NCI-H2171 treated with DMSO at 0.1 percent for 48 hours (cell line): ENCODE measurements at places on chromosomes 13 and 19.

DNA sequence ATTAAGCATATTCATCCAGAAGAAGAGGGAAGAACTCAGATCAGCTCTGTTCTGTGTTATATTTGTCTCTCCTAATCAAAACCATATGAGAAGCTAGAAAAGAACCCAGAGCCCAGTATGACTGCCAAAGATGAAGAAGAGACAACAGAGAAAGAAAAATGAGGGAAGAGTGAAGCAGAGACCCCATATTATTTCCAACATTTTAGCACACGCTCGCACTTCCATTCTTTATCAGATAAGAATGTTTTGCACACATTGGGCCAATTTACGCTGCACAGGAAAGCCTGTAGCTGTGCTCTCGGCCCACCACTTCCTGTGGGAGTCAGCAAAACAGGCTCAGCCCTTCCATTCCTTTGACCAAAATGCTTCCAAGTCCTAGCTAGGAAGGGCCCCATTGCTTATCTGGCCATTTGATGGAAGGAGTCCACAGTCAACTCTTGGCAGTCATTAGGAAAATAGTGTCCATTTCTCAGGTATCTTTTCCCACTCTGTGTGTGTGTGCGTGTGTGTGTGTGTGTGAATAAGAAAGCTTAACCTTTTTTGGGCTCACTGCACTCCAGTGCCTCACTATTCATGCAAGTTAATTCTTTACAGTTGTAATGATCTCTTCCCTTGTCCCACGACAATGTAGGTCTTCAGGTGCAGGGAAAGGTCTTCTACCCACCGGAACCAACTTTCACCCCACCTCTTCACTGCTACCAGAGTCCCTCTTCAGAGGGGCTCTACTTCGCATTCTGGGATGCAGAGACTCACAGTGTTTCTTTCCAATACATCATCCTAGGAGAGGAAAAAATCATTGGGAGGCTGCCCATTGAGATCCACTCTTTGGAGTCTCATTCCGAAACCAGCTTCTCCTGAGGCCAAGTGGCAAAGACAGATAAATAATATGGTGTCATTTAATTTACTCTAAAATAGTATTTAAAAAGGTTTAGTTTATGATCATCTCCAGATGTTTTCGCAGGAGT lies 237.5 kb downstream of the COG6 start:
- DNase-seq, result no peak

DNA sequence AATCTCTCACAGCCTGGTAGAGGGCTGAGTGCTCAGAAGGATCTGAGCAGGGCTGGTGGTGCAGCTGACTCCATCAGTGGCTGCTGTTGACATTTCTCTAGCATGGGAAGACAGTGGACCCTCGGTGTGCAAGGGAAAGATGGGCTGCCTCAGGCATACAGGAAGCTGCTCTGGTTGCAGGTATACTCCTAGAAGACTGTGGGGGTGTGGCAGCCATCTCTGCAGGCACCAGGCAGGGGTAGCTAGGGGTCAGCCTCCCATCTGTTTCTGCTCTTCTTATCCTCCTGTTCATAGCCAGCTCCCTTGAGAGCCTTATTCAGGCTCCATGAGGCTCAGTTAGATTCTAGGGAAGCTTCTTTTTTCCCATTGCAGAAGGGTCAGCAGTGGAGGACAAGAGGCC lies 475.5 kb downstream of the TSHZ3 start:
- no peak for DNase-seq

DNA sequence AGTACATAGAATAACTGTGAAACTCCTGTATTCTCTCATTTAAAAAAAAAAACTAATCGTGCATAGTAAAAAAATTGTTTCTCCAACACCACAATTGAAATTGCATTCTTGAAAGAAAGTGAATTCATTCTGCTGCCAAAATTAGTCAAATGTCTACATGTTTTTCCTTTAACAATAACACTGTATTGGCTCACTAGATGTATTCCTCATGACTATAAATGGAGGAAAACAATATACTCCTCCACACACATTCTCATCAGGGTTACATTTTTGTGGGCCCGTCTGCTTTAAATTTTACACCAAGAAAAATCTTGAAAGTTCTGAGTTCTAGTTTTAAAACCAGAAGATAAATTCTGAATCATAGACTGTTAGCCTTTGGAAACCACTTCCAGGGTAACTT lies 233.6 kb downstream of the KLF12 start:
- no peak for DNase-seq

DNA sequence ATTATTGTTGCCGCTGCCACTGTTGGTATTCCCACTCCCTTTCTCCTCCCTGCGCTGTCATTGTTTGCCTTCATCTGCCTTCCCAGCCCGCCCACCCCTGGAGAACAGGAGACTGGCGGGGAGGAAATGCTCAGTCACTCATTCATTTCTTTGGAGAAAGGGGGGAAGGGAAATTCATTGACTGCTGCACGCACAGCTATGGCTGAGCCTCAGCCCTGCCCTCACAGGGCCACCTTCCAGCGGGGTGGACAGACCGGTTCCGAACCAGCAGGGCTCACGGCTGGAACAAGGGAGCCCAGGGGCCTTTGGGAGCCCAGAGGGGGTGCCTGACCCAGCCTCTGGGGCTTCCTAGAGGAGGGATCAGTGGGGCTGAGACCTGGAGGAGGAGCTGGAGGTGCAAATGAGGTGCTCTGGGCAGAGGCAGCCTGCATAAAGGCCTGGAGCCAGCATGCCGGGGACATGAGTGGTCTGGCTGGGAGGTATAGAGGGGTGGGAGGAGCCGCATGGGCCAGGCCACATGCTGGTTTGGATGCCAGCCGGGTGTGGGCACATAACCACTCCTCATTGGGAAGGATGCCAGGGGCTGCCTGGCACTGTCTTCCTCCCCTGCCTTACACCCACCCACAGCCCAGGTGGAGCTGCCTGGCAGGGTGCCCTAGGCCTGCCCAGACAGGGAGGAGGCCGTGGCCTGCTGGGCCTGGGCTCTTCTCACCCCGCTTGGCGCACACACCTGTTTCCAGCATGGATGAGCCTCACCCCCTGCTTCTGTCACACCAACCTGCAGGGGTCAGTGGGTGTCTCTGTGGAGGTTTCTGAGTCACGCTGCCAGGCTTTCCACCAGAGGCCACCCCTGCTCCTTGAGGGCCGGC lies 26.8 kb downstream of the PPP5C start:
- DNase-seq, result peak; percentile 96

GRCh38 chr19:28424077-28424476 lies 788.9 kb downstream of the UQCRFS1 start:
- no peak for DNase-seq

DNA sequence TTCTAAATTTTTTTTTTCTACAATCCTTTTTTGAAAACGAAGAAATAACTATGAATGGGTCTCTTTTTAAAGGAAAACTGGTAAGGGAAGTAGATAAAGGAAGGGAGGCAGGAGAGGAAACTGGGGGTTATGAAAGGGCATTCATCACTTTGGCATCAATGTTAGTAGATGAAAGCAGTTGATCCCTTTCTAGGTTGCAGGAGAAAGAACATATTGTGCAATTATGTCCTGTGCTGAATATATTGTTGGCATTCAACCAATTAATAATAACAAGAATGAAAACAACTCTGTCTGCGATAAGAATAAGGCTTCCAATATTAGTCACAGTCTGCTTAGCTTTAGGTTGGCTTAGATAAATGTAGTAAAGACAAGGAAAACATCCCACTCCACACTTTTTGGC lies 796.8 kb upstream of the KLHL1 start:
- peak; percentile 26 for DNase-seq

GRCh38 chr13:79681069-79681468 lies 200.1 kb downstream of the NDFIP2 start:
- DNase-seq, result no peak

- DNase-seq, result no peak
Measured at GRCh38 chr13:109995578-109995977, 209.2 kb upstream of the IRS2 start.

DNA sequence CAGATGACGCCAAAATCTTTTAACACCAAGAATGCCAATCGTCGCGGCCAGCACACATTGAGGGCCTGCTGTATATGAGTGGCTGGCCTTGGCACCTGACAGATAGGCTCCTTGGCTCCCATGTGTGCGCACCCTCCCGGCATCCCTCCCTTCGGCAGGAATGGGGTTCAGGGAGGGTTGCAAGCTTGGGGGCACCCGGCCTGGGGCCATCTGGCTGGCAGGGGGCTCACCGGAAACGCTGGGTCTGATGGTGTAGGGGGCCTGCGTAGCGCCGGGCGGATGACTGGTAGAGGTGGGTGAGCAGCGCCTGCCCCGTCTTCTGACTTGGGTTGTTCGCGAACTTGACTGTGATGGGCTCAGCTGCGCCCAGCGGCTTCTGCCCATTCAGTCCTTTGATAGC lies 22.4 kb downstream of the PRKCSH start:
- DNase-seq, result no peak

DNA sequence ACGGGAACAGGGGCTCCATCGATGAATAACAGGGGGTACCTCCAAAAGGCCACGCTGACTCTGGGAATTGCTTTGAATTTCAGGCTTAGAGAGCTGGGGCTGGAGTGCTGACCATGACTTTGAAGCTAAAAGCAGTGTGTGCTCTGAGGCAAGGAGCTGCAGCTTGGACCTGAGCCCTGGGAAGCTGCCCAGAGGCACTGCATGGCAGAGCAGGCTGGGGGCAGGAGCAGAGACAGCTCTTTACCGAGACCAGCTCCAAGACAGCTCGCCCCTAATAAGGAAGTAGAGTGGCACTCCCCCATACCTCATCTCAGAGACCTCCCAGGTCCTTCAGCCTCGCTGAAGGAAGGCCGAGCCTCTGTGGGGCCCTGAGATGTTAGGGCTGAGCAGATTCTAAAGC lies 200.2 kb downstream of the COL4A1 start:
- no peak for DNase-seq
